Activated T-helper 1 cell treated with anti-CD3 and anti-CD28 coated beads, Interleukin-12 subunit alpha, Interleukin-12 subunit beta, Interleukin-2, Interleukin-4 antibody, amounts not matched to agents 30 ng/mL and 10 ng/mL and 1 ng/mL, durations not matched to agents 14 hours and 24 hours and 36 hours (primary cell): ENCODE measurements at places on chromosomes 11 and 22. TPM values are rescaled to one million over a fixed set of nuclear protein-coding genes. Genes with fewer than 3 reads are reported as not detected.

- DNase-seq = no peak
Observed at GRCh38 chr11:7551571-7551970, 37.8 kb downstream of the PPFIBP2 start.

GRCh38 chr11:125157953-125158680 lies 6.4 kb upstream of the PKNOX2 start:
- DNase-seq = no peak

GRCh38 chr22:23243006-23243573 lies 62.8 kb downstream of the BCR start:
- DNase-seq = peak; percentile 70

The OOSP2 gene
- total RNA-seq = not detected in 2 replicates

DNA sequence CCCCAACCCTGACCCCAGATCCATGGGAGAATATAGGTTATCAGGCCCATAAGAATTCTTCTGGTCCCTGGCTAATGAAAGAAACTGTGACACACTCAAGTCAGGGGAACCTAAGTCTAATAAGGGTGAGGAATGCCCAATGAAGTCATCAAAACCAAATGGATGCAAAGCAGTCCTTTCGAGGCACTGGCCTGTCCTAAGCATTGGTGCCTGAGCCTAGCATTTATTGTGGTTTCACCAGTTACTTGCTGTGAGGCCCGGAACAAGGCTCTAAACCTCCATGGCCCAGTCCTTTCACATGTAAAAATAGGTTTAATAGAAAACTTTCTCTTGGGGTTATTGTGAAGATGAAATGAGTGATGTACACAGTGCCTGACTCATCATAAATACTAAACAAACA lies 712.6 kb downstream of the DLG2 start:
- DNase-seq = no peak

DNA sequence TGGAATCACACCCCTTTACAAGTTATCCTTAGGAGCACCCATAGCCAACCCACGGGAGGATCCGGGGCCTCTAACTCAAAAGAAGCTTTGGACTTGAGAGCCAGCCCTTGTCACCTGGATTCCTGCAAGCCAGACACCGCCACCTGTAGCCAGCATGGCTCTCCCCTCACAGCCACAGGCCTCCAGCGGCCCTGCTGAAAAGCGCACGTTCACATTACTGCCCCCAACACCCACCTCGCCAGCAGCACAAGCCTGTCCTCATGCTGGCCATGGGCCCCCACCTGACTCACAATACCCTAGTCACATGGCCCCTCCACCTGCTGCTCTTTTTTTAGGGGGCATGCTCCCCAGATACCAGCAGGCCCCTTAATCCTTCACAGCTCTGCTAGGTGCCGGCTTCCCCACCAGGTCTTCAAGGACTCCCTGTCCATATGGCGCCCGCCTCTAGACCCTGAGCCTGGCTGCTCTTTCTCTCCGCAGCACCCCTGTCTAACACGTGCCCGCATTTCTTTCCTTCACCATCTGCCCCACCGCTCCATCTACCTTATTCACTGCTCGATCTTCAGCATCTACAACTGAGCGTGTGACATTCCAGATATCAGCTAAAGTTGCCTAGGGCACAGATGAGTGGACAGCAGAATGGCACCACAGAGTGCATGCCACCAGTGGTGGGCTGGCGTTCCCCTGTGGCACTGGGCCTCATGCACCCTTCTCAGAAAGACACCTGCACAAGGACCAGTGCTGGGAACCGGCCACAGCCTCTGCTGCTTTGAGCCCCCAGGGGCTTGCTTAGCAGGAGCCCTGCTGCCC lies 6.6 kb downstream of the CARS1 start:
- no peak for DNase-seq

GRCh38 chr11:27277843-27278242 lies 85.2 kb downstream of the CCDC34 start:
- DNase-seq = no peak

The SLC7A4 gene
- not detected in 2 replicates for total RNA-seq

GRCh38 chr22:42229455-42230149 lies 40.9 kb downstream of the TCF20 start:
- DNase-seq = no peak

DNA sequence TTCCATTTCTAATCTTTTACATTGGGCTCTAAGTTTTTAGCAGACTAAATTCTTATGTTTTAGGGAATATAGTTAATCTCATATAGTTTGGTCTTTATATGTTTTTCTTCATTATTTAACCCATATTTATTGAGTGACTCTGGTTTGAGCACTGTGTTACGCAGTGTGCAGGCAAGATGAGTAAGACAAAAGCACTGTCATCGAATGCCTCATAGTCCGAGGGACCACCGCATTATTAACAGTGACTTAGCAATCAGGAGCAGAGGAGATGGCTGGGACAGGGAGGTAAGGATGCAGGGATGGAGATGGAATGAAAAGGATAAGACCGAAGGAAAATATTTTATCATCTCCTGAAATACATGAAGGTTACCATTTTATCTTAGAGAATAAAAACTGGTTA lies 65.2 kb upstream of the CTSC start:
- no peak for DNase-seq

- DNase-seq = no peak
Observed at GRCh38 chr11:92300876-92301275, 76.3 kb downstream of the FAT3 start.

DNA sequence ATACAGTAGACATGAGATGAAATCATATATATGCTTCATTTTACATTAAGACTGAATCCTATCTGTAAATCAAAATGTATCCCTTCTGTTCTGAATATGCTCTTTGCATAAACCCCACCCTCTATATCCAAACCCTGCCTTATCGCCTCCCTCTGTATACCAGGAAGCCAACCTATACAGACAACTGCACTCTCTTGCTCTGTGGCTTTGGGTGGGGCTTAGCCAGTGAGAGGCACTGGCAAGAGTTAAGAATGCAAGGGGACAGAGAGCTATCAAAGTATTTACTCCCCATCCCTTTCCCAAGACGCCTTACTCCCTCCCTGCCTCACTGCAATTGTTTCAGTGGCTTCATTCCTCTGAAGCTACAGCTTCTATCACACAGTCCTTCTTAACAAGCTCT lies 309.8 kb downstream of the TTC28 start:
- peak; percentile 27 for DNase-seq

The APOL5 gene
- total RNA-seq = not detected in 2 replicates
